Hippocampal formation (tissue), 2 donors: ENCODE measurements at places on chromosomes 6 and 20.

DNA sequence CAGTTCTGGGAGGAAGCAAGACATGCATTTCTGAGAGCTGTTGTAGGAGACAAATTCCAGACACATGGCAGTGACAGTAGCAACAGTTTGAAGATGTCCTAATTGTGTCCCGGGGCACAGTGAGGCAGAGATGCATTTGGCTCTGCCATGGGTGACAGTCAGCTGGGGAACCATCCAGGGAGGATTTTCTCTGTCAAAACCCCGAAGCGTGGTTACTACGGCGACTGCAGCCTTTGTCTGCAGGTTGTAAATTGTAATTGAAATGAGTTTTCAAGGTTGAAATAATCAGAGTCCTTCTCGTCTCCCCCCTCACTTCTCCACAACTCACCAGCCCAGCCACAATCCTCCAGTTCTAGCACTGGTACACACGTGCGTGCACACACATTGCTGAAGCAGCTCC lies 100.1 kb downstream of the GRM4 start:
- no peak for DNase-seq

DNA sequence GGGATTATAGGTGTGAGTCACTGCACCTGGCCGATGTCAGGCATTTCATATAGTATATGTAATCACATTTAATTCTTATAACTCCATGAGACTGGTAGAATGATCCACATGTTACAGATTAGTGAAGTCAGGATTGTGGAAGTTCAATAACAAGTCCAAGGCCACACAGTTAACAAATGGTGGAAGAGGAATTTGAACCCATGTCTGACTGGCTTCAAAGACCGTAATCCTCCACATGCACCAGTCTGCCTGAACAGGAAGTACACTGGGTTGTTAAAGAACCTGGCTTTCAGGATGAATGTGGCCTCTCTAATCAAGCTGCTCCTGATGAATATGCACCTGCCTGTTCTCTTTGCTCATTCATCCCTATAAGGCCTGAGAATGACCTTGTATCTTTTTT lies 122.0 kb upstream of the HDAC2 start:
- no peak for DNase-seq

DNA sequence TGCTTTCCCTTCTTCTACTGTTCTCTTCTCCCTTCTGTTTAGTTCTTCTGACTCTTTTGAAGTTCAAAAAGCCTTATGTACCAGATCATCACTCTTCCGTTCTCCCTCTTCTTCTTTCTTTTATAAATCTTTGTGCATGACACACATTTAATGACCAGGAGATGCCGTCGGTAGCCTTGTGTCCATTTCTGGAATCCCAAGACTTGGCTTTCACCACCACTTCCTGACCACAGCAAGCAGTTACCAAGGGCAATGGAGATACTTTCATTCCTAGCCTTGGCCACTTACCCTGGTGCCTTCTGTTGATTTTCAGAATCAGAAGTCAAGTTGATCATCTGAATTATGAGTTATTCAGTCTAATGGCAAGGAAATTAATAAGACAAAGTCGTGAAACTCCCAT lies 268.5 kb upstream of the QKI start:
- no peak for DNase-seq

DNA sequence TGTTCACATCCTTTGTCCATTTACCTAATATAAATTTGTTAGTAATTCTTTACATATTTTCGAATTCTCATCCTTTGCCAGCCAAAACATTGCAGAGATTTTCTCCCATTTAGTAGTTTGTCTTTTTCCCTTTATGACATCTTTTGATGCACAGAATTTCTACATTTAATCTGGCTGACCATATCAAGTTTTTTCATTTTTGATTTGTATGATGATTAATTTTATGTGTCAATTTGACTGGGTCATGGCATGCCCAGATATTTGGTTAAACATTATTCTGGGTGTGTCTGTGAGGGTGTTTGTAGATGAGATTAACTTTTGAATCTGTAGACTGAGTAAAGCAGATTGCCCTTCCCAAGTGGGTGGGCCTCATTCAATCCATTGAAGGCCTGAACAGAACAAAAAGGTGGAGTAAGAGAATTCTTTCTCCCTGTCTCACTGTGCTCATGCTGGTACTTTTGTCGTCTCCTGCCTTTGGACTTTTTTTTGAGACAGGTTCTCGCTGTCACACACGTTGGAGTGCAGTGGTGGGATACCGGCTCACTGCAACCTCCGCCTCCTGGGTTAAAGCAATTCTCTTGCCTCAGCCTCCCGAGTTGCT lies 72.1 kb upstream of the EPB41L1 start:
- no peak for DNase-seq

DNA sequence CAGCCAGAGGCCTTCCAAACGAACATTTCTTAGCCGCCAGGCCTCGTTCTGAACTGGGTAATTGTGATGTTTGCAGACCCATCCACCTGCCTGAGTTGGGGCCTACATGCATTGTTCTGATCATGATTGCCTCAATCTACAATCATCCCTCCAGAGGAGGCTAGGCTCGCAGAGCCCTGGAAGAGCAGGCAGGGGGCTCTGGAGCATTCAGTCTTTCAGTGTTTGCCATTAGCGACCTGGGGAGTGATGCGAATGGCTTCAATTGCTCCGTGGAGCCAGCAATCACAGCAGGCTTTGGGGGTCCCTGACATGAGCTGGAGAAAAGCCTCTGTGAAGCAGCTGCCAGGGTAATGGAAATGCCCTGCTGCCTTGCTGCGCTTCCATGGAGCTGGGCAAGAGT lies 22.0 kb downstream of the SNAP25 start:
- DNase-seq = no peak

- peak; percentile 59 for DNase-seq
Measured at GRCh38 chr6:46217671-46218131, 46.9 kb upstream of the ENPP5 start.

DNA sequence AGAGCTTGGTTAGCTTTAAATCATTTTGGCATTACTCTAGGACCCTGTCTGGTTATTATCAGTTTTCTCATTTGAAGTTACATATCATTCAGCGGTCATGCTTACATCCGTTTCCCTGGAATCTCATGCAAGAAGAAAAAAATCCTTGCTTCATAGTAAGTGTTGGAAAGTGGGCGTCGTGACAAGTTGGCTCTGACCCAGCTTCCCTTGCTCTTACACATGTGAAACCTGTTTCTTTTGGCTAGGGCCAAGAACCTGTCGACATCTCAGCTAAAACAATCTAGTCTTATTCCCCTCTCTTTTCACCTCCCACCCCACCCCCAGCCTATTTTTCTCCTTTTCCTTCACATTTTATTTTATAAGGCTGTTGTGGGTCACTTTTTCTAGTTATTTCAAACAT lies 45.5 kb downstream of the ANKS1A start:
- no peak for DNase-seq

DNA sequence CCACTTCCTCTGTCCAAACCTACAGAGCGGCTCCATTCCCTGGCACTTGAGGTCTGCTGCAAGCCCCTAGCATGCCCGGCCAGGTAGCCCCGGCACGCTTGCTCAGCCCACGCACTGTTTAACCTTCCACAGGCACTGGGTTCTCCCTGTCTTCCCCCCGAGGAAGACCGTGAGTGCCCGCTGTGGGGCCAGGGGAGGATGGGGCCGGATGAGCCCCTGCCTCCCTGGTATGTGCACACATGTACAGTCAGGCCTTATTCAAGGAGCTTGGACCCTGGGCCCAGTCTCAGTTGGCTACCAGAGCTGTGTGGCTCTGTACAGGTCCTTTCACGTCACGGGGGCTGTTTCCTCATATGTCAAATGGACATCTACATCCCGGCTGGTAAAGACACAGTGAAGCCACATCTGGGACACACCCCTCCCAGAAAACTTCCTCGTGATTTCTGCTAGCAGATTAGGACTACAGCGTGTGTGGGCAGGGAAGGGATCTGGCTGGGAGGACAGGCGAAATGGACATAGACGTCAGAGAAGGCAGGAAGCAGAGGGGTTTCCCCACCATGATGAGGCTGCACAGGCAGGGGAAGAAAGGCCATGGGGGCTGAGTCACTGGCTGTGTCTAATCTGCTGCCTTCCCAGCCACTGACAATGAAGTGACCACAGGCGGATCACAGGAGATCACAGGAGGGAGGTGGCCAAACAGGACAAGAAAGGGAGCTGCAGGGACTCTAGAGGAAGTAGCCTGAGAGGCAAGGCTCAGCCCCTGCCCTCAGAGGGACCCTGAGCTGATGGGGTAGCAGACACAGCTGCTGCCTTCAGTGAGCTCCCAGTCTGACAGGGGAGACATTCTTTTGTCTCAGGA lies 62.9 kb downstream of the MRPL14 start:
- no peak for DNase-seq

DNA sequence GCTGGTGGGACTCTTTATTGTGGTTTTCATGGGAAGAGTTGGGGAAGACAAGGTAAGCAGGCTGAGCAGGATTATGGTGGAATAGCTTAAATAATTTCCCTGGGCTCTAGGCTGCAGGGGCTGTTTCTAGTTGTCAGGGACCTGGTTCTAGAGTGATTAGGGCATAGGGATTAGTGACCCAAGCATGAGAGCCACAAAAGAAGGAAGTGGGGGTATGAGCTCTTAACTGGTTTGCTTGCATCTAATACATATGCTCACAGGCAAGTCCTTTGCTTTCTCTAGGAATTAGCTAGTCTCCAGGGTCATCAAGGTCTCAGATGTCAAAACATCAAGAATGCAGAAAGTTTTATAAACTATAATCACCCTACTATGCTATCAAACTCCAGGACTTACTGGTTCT lies 67.5 kb upstream of the NRN1 start:
- no peak for DNase-seq

- no peak for DNase-seq
Measured at GRCh38 chr20:37526839-37527637, 638 bp downstream of the BLCAP start.

GRCh38 chr6:128425856-128426255 lies 94.5 kb downstream of the PTPRK start:
- no peak for DNase-seq

DNA sequence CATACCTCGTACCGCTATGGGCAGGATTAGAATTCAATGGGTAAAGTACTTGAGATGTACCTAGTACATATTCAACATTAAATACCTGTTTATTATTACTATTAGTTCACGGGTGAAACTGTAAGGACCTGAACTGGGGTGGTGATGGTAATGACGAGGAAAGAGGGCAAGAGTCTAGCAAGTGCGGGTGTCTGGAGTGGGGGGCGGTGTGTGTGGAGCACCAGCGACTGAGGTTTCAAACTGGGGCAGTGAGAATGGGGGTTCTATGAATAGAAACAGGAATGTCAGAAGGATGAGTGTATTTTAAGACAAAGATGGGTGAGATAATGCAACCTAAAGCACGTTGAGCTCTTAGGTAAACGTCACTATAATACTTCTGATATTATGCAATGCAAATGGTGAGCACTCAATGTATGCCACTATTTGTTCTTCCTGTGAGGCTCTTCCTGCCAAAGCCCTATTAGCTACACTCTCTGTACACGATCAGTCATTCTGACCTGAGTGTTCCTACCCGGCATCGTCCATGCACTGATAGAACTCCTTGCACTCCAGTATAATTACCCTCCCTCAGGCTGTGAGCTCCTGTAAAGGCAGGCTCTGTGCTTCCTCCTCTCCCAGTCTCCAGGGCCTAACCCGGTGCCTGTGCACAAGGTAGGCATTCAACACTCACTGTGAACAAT lies 55.0 kb downstream of the ALDH5A1 start:
- DNase-seq = no peak

DNA sequence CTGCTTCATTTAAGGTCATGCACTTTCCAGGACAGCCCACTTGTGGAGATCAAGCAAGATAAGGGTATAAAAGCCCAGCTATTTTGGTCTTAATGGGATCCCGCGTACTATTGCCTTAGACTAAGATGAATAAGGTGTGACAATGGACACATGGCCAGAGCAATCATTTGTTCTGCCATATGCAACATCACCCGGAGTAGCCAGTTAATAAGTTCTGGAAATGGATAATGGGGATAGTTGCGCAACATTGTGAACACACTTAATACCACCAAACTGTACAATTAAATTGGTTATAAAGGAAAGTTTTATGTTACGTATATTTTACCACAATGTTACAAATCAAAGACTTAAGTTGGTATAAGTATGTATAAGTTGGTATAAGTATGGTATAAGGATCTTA lies 674.5 kb downstream of the HDGFL1 start:
- no peak for DNase-seq

GRCh38 chr6:145534989-145535388 lies 200.3 kb downstream of the EPM2A start:
- DNase-seq = no peak

DNA sequence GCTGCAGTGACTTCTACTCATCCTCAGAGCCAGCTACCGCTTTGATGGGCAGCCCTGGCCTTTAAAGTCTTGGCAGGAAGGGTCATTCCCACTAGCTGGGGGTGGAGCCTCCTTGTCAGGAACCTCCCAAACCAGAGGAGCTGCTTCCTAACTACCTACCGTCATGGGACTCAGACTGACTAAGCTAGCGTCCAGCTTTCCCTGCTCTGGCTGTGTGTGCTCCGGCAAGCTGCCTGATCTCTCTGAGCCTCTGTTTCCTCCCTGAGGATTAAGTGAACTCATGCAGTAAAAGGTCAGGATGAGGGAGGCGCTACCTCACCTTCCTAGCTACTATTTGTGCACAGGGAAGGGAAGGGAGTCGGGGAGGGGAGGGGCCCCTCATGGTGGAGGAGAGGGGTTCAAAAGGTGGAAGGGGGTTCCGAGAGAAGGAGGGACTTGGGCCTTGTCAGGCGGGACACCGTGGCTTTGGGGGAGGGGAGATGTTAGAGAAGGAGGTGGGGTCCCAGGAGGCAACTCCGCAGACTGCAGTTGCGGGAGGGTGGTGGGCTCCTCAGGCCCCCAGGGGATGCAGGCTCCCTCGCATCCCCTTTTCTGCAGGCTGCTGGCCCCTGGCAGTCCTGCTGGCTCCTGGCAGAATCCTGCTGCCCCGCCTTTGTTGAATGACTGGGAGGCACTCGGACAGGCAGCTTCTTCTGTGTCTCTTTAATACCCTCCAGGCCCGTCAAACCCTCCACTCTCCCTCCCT lies 9.8 kb downstream of the DUSP15 start:
- DNase-seq = no peak

DNA sequence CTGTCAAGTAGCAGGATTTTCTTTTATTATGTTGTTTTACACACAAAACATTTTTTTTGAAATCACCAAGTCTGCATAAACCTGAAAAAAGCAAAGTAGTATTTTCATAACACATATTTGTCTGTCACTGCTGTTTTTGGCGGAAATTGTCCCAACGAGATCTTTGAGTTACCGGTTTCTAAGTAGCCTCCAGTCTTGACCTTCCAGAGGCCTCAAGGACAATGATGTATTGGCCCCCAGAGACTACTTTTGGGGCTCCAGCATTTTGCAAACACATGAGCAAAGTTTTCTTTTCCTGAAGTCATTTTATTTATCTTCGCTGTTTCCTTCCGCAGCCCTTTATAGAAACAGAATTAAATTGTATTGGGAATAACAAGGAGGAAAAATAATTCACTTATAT lies 862.6 kb downstream of the KIF16B start:
- no peak for DNase-seq

- no peak for DNase-seq
Measured at GRCh38 chr6:109295109-109295773, 87.0 kb downstream of the CD164 start.
